ENCODE measurements at places on chromosomes 11 and 22.

DNA sequence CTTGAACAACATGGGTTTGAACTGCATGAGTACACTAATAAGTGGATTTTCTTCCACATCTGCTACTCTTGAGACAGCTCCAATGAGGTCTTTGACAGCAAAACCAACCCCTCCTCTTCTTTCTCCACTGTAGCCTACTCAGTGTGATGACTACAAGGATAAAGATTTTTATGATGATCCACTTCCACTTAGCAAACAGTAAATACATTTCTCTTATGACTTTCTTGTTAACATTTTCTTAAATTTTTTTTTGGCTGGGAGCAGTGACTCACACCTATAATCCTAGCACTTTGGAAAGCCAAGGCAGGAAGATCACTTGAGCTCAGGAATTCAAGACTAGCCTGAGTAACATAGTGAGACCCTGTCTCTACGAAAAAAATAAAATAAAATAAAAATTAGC, 9.9 kb upstream of the EIF4G2 start:
- peak; percentile 82 for DNase-seq

DNA sequence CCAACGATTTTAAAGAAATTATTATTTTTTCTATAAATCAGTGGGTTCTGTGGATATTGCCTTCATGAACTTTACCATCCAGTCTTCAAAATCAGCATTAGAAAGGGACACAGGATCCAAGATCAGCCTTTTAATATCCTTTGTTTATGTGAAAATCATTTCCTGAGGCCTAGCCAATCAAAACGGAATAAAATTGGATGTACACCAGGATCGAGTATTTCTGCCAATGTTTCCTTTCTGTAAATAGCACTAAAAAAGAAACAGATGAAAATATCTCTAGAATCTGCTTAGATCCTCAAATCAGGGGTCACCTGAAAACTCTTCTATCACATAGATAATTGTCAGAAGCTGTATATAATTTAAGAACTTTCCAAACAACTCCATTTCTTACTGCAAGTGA, 1598.5 kb downstream of the LRRC4C start:
- DNase-seq = no peak

GRCh38 chr11:92347454-92347853, 122.8 kb downstream of the FAT3 start:
- no peak for DNase-seq

DNA sequence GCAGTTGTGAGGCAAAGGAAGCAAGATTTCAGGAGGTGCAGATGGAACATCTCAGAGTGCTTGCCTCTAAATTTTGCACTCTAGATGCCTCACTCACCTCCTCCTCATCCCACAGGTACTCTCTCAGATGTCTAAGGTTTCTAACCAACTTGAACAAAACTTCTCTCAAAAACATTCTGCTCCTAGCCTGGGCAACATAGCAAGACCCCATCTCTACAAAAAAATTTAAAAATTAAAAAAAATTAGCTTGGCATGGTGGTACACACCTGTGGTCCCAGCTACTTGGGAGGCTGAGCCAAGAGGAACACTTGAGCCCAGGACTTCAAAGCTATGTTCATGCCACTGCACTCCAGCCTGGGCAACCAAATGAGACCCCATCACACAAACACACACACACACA, 4.2 kb downstream of the ZNF280A start:
- no peak for DNase-seq

- no peak for DNase-seq
These were observed 12.6 kb downstream of the CHRM1 start for GRCh38 chr11:62908468-62909072.

GRCh38 chr11:122453586-122453985, 201.9 kb upstream of the UBASH3B start:
- DNase-seq = peak; percentile 4

GRCh38 chr22:25775531-25775930, 33.5 kb downstream of the MYO18B start:
- DNase-seq = peak; percentile 67

DNA sequence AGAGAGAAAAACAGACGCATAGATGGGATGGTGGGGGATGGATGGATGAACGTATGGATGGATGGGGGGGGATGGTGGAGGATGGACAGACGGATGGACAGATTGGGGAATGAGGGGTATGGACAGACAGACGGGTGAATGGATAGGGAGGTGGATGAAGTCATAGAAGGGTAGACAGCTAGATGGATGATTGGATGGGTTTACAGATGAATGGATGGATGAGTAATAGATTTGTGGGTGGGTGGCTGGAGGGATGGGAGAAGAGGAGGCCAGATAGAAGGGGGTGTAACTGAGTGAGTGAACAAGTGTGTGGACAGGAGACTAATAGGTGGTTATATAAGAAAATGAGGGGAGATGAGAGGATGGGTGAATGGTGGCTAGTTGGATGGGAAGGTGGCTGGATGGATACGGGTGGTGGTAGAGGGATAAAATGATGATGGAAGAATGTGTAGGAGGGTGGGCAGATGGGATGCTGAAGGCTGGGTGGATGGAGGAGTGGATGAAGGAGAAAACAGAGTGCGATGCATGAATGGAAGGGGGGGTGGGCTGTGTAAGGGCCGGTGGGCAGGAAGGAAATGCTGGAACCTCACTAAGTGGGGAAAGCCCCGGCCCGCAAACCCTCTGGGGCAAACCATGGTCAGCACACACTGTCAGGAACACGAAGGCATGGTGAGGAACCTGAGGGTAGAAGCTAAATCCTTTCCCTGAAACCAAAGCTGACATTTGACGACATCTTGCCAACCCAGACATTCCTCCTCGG, 21.6 kb downstream of the ARVCF start:
- peak; percentile 78 for DNase-seq

GRCh38 chr22:30455075-30455840, 16.6 kb downstream of the SEC14L3 start:
- no peak for DNase-seq

DNA sequence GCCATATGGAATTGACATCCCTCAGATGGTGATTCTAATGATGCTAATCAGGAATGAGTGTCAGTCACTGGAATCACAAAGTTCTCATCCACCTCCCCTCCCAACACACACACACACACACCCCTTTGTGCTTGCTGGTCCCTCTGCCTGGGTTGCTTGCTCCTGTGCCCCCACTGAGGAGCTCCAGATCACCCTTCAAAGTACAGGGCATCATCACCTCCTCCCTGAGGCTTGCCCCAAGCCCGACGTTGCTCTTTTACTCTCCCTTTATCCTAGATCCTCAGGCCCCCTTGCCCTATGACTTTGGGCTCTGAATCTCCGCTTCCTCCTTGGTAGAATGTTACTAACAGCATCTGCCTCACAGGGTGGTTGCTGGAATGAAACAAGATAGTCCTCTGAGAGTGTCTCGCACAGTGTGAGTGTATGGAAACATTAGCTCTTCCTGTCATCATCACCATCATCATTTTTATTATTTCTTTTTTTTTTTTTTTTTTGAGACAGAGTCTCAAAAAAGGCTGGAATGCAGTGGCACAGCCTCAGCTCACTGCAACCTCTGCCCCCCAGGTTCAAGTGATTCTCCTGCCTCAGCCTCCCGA, 3.4 kb downstream of the TOM1 start:
- no peak for DNase-seq

- peak; percentile 68 for DNase-seq
These were observed 10.6 kb downstream of the PLET1 start for GRCh38 chr11:112249871-112250610.

GRCh38 chr11:75852406-75853017, 37.5 kb downstream of the UVRAG start:
- DNase-seq = no peak

GRCh38 chr11:69010964-69011623, 2.0 kb downstream of the MRGPRF start:
- peak; percentile 82 for DNase-seq

DNA sequence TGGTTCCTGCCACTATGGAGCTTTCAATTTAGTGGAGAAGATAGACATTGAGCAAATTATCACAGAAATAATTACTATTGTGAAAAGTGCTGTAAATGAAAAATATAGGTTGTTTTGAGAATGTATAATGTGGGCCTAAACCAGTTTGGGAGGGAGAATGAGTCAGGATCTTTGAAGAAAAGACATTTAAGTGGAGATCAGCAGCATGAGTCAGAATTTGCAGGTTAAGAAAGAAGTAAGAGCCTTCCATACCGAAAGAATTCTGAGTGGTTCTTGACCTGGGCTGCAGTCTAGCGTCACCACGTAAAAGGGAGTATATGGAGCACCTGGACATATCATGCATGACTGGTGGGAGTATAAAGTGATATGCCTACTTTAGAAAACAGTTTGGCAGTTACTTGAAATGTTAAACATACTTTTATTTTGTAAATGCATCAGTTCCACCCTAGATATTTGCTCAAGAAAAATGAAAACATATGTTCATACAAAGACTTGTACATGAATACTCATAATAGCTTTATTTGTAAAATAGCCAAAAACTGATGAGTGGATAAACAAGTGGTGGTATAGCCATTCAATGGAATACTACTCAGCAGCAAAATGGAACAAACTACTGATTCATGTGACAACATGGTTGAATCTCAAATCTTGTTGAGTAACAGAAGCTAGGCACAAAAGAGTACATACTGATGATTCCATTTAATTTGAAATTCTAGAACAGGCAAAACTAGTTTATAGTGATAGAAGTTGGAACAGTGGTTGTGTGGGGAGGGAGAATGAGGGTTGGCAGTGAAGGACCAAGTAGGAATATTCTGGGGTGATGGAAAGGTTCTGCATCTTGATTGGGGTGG, 99.2 kb downstream of the STIM1 start:
- DNase-seq = no peak

- no peak for DNase-seq
These were observed 26.0 kb downstream of the RELT start for GRCh38 chr11:73401924-73402833.

DNA sequence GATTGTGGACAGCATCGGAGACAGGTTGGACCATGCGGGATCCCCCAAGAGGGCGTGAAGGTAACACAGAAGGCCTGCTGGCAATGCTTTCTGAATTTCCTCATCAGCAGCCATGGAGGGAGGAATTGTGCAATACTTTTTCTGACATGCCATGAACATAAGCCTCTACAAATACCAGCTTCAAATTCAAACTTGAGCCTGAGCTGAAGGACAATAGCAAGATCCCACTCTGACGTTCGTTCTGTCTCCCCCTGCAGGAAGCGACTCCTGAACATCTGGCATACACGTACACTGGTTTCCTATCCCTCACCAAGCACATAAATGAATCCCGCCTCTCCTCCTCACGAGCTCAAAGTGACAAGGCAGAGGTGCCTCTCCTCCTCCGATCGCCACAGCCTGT, 312.2 kb downstream of the BRD1 start:
- DNase-seq = no peak

DNA sequence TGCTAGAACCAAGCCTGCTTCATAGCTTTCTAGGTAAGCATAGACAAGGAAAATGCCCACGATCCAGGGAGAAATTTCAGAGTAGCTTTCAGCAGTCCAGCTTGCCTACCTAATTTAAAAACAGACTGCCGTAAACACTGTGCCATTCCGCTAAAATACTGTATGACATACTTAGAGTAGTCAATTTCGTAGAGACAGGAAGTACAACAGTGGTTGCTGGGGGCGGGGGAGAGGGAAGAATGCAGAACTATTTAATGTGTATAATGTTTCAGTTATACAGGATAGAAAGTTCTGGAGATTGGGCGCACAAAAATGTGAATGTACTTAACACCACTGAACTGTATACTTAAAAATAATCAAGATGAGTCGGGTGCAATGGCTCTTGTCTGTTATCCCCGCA, 56.7 kb downstream of the C11orf58 start:
- DNase-seq = no peak

GRCh38 chr22:35477911-35478582, 62.6 kb upstream of the RASD2 start:
- peak; percentile 92 for DNase-seq

DNA sequence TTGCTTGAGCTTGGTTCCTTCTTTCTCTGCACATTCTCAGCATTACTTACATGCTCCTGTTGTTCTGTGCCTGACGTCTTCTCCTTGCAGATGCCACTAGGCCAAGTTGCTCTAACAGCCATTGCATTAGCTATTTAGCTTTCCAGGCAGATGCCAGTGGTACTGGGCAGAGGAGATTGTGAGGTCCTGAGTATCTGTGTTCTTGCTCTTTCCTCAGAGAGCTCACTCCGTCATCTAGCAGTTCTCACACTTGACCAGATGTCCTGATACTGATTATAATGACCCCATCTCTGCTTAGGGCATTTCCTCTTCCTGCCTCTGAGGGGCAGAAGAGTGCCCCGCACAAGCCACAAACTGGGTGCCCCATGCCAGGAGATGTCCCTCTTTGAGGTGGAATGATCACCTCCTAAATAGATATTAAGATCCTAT, 30.7 kb downstream of the ARHGAP1 start:
- DNase-seq = no peak

- no peak for DNase-seq
These were observed 31.2 kb upstream of the RASL10A start for GRCh38 chr22:29346659-29347058.

GRCh38 chr11:78256962-78257361, 68.2 kb downstream of the USP35 start:
- peak; percentile 89 for DNase-seq

GRCh38 chr11:77589181-77589520, 602 bp upstream of the AQP11 start:
- no peak for DNase-seq

DNA sequence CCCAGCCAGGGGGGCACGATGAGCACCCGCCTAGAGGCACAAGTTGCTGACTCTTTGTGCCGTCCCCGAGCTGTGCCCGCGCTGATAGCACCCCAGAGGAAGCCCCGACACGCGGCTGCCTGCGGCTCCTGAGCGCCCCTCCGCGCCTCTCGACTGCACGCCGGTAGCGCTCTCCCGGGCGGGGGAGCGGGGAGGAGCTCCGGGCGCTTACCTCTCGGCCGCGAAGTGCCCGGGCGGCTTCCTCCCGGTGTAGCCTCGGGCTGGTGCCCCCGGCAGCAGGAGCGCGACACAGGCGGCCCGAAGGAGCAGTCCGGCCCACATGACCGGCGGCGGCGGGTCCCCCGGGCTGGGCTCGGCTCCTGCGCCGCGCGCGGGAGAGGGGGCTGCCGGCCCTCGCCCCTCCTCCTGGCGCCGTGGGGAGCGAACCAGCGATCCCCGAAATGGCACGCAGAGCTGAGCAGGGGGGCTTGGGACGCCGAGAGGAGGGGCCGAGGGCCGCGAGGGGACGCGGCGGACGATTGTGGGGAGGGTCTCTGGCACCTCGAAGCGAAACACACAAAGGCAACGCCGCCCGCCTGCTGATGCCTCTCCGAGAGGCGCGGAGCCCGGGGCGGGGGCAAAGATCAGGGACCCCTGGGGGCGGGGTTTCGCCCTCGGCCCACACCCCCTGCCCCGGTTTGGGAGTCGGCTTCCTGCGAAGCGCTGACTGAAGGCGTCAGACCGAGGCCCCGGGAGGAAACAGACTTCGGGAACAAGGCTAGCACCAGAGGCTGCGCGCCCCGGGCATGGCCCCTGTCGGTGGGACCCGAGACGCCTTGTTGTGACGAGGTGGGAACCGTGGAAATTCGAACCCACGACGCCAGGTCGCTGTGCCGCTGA, at the start of gene VWCE:
TSS of gene VWCE (minus strand) at position 600 of the 879 bp plus-strand sequence. CDS start at position 321, 279 bp downstream.
- peak; percentile 49 for DNase-seq

DNA sequence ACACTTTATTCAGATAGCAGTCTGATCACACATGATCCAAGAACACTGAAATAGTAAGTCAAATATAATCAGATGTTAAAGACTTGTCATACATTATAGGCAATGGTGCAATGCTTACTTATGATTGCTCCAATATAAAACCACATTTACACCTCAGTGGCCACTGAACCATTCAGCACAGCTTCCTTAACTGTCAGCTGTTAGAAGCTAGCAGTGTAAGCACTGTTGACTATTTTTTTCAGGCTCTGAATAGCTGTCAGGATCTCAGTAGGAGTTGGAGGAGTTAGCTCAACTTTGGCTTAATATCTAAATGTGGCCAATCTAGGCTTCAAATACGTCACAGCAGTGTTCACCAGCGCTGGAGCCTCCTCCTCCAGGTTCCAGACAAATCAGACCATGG, 36.6 kb downstream of the METTL15 start:
- DNase-seq = peak; percentile 21

- peak; percentile 55 for DNase-seq
These were observed 2.5 kb downstream of the MAML2 start for GRCh38 chr11:96340555-96340885.

Data from fibroblast of lung (primary cell).